ENCODE measurements at places on chromosomes 1 and 21. TPM values are rescaled to one million over a fixed set of nuclear protein-coding genes. Genes with fewer than 3 reads are reported as not detected.

RBM11 gene
- polyA plus RNA-seq, result 5.2 TPM

APOBEC4 gene
- polyA plus RNA-seq, result 0.87 TPM

VCAM1 gene
- 29.6 TPM for polyA plus RNA-seq

TP73 gene
- 1.8 TPM for polyA plus RNA-seq

LAMB3 gene
- polyA plus RNA-seq, result 36.5 TPM

KRTAP11-1 gene
- not detected for polyA plus RNA-seq

DNA sequence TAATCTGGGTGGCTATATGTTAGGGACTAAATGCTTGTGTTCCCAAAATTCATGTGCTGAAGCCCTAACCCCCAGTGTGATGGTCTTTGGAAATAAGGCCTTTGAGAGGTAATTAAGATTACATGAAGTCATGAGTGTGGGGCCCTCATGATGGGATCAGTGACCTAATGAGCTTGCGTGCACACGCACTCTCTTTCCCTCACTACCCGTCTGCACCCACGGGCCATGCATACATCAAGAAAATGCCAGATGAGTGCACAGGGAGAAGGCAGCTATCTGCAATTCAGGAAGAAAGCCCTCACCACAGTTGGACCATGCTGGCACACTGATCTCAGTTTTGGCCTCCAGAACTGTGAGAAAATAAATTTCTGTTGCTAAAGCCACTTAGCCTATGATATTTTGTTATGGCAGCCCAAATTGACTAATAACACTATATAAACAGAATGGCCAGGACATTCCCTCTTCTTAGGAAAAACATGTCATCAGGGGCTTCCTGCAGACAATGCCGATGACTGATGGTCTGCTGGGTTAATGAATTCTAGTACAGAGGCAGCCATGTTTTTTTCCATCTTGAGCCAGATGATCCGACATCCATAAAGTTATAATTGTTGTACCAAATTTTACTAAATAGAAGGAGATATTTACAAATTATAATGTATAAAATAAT lies 18.1 kb upstream of the MYOG start:
- no peak for DNase-seq

DNA sequence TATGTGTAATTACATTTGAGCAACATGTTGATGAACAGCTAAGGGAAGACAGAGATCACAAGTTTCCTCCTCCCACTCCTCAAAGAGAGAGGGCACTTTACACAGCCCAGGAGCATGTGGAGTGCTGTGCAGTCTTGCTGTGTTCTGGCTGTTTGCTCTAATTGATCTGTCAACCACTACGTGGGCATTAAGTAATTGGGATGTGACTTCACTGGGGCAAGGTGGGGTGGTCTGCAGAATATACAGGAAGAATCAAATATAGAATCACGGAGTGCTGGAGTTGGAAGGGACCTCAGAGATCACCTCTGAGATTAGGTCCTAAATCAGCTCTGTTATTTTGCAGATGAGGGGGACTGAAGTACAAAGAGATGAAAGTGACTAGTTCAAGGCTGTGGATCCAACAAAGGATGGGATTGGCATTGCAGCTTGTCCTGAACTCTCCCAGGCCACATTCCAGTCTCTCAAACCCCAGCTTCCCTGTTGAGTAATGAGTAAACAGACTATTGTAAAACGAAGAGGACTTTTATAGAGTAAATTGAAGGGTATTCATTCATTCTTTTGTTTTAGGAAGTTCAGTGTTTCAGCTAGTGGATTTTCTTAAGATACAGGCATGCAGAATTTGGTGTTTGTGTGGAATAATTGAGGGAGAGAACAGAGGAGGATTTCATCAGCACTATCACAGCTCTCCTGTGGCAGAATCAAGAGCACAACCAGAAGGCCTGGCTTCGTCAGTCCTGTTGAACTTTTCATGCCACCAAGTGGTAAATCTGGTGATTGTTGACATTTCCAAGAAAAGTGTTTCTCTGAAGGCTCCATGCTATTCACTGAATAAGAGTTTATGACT lies 22.4 kb downstream of the NOS1AP start:
- DNase-seq, result no peak

DNA sequence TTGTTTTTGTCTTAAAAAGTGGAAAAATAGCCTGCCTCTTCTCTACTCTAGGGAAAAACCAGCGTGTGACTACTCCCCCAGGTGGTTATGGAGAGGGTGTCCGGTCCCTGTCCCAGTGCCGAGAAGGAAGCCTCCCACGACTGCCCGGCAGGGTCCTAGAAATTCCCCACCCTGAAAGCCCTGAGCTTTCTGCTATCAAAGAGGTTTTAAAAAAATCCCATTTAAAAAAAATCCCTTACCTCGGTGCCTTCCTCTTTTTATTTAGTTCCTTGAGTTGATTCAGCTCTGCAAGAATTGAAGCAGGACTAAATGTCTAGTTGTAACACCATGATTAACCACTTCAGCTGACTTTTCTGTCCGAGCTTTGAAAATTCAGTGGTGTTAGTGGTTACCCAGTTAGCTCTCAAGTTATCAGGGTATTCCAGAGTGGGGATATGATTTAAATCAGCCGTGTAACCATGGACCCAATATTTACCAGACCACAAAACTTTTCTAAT lies 35.0 kb upstream of the TDRD10 start:
- DNase-seq, result no peak

DNA sequence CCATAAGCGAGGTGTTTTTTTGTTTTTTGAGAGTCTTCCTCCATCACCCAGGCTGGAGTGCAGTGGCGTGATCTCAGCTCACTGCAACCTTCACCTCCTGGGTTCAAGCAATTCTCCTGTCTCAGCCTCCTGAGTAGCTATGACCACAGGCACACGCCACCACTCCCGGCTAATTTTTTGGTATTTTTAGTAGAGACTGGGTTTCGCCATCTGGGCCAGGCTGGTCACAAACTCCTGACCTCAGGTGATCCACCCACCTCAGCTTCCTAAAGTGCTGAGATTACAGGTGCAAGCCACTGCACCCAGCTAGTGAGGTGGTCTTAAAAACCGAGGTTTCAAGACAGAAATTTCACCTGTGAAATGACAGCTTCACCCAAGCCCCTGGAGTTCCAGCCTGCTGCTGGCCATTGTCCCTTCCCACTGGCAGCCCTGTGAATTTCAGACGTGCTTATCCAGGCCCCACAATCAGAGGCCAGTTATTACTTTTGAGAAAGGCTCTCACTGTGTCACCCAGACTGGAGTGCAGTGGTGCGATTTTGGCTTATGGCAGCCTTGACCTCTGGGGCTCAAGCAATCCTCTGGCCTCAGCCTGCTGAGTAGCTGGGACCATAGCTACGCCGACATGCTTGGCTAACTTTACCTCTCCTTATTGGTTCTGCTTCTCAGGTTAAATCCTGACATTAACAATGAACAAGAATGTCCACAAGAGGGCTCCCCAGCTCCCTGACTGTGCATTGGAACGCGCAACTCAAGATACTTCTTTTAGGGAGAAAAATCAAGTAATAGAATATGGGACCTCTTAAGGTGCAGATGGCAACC lies 19.4 kb downstream of the ENO1 start:
- no peak for DNase-seq

DNA sequence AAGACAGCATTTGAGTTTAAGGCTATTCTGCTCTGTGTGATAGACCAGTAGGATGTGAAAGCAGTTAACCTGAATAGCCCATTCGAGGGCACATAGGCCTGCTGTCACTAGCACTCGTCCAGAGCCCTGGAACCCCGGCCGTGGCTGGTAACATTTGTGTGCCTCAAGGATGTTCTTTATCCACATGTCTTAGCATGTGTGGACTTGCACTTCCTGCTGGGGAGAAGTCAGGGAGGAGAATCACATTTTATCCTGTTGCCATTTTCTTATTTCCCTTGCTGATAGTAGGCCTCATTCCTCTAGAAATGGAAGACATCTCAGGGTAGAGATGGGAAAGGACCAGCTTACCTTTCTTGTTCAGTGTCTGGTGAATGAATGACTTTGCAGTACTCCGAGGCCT lies 54.7 kb downstream of the VPS13D start:
- no peak for DNase-seq

DNA sequence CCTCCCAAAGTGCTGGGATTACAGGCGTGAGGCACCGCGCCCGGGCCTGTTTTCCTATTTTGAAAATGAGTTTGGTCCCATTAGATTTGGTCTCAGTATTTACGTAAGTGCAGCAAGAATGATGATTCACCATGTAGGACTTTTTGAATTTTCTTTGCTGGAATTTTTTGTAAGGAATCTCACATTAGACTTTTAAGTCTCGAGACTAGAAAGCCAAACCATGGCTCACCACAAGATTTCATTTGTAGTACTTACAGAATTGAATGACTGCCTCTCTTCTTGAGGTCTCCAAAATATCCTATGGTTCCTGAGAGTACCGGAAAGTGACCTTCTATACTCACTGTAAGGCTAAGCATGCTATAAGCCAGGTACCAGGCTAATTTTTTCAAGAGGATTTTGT lies 325 bp downstream of the OR14A2 start:
- no peak for DNase-seq

GRCh38 chr1:50526431-50526830 lies 103.2 kb upstream of the DMRTA2 start:
- DNase-seq, result no peak

DNA sequence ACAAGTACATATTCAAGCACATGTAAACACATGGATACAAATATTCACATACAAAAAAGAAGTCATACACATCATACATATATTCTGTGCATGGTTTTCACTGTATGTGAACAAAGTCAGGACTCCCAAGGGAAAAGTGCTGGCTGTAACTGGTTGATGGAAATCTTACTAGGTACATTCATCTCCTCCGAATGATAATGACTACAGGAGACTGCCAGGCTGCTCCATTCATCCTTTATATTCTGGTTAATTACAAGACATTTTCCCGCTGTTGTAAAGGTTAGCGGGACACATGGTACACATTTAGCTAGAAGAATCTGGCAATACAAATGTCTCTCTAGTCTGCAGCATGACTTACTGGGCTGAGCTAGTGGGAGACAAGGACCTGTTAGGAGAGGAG lies 26.2 kb upstream of the HMGB4 start:
- no peak for DNase-seq

DNA sequence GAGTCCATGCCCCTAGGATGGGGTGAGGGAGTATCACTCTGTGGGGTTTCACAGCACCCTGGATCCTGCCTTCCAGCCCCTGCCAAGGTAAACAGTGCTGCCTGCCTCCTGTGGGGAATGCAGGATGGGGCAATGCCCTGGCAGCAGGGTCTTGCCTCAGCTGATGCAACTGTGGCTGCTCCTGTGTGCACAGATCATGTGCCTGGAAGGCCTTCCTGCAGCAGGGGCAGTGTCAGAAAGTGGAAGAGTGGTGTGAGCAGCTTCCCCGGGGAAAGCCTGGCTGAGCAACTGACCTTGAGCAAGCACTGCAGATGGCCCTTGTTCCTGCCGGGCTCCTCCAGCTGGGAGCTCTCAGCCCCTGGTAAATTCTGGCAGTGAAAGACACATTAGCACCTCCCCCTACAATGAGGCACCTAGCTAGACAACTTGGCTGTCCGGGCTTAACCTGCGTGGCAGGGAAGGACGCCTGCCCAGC lies 9.9 kb downstream of the TOR3A start:
- no peak for DNase-seq

DNA sequence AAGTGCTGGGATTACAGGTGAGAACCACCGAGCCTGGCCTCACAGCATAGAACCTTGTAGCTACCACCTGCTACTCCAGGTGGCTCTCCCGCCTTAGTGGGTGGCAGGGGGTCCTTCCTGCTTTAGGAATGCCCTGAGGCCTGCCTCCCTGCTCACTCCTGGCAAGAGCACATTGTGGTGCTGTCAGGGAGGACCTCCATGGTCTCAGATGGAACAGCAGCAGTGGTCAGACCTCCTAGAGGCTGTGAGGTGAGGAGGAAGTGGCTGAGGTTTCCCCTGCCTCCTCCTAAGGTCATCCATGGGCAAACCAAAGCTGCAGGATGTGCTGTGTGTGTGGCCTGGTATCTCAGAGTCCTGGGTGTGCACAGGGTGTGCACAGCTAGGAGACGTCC lies 6.7 kb downstream of the SOX13 start:
- no peak for DNase-seq

DNA sequence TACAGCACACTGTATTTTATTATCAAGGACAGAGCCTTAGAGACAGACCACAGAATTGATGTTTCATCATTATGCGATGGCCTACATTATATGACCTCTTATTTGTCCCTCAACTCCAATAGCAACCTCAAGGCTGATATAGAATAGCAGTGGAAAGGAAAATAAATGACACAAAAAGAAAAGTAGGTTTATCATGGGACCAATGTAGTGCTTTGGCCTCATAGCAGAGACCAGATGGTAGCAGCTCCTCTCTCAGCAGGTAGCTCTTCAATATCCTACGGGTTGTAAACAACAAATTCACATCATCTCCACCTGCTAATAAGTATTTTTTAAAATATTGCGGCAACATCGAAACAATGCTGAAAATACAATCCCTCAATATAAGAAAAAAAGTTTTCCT lies 25.2 kb downstream of the ANP32E start:
- no peak for DNase-seq

DNA sequence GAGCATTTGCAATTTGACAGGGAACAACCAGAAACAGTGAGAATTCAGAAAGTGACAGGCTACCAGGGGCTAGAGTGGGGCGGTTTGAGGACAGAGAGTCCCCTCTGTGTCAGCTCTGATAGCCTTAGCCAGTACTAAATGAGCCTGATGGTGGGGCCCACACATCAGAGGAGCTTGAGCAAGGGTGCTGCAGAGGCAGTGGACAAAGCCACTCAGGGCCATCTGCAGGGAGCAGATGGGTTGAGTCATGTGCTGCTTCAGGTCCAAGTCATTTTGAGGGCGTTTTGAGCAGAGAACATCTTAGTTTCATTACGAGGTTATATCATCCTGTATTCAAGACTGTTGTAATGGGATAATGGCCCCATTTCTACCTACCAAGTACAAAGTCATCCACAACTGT lies 7.7 kb downstream of the LRRC52 start:
- no peak for DNase-seq

GRCh38 chr1:37071829-37072228 lies 37.5 kb upstream of the GRIK3 start:
- no peak for DNase-seq

DNA sequence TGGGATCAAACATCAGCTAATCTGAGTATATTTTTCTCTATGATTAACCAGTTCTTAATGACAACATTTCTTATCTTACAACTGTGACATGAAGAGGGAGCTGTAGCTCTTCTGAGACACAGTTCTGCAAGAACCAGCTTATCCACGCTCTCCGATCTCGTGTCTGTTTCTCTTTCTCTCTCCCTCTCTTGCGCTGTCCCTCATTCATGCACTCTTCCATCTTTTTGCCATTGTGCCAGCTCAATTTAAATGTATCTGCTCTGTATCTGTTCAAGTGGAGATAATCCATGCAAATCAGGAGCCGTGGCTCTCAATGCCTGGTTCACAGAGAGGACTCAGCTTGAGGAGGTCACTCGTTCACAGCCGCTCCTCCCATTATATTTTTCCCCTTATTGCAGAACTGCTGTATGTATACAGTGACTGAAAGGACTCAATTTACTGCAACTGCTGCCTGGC lies 494.7 kb upstream of the ADGRL2 start:
- DNase-seq, result peak; percentile 74

GRCh38 chr1:95467036-95467435 lies 233.0 kb downstream of the RWDD3 start:
- no peak for DNase-seq
